ENCODE measurements at places on chromosomes 3 and 15. TPM values are rescaled to one million over a fixed set of nuclear protein-coding genes. Genes with fewer than 3 reads are reported as not detected.

The RBP2 gene
- not detected for total RNA-seq

The MYNN gene
- total RNA-seq = 11.7 TPM

The MAGEL2 gene
- total RNA-seq = not detected

The NMNAT3 gene
- total RNA-seq = 0.60 TPM

The MASP1 gene
- 0.31 TPM for total RNA-seq

The HCLS1 gene
- 68.5 TPM for total RNA-seq

The OR5K2 gene
- total RNA-seq = not detected

The AGBL1 gene
- total RNA-seq = not detected

- H3K4me1 ChIP-seq = peaks cover 9% of the 10 kb centered on the region
- H3K27me3 ChIP-seq = no peaks in the 10 kb centered on the region
- H3K4me3 ChIP-seq = no peak overlapping the region
- no peak overlapping the region for H3K27ac ChIP-seq
- DNase-seq = no peak
Measured at GRCh38 chr15:68812597-68813431, 7.9 kb downstream of the ANP32A start.

GRCh38 chr3:143654906-143655305, 193.4 kb downstream of the SLC9A9 start:
- H3K27me3 ChIP-seq = no peaks in the 10 kb centered on the region
- no peak for DNase-seq
- H3K4me3 ChIP-seq = no peak overlapping the region
- H3K27ac ChIP-seq = no peak overlapping the region
- H3K36me3 ChIP-seq = no peaks in the 10 kb centered on the region

- H3K27me3 ChIP-seq = peaks cover 7% of the 10 kb centered on the region
- H3K27ac ChIP-seq = no peak overlapping the region
- H3K36me3 ChIP-seq = no peaks in the 10 kb centered on the region
- H3K4me3 ChIP-seq = no peak overlapping the region
- no peaks in the 10 kb centered on the region for H3K4me1 ChIP-seq
Measured at GRCh38 chr15:50260969-50261496, 4.5 kb downstream of the HDC start.

GRCh38 chr3:69698728-69699127, 40.5 kb upstream of the MITF start:
- no peaks in the 10 kb centered on the region for H3K27me3 ChIP-seq
- no peaks in the 10 kb centered on the region for H3K36me3 ChIP-seq
- DNase-seq = no peak
- no peak overlapping the region for H3K4me3 ChIP-seq
- no peak overlapping the region for H3K27ac ChIP-seq
- no peaks in the 10 kb centered on the region for H3K4me1 ChIP-seq

- no peaks in the 10 kb centered on the region for H3K36me3 ChIP-seq
- H3K4me1 ChIP-seq = peaks cover 14% of the 10 kb centered on the region
- no peak overlapping the region for H3K27ac ChIP-seq
- H3K4me3 ChIP-seq = no peak overlapping the region
- no peaks in the 10 kb centered on the region for H3K27me3 ChIP-seq
Measured at GRCh38 chr3:8575364-8576104, 69.1 kb downstream of the SSUH2 start.

GRCh38 chr3:173395073-173395411, 2.5 kb upstream of the NLGN1 start:
- no peaks in the 10 kb centered on the region for H3K36me3 ChIP-seq
- H3K4me3 ChIP-seq = peak overlapping the region; percentile 60
- peaks cover 26% of the 10 kb centered on the region for H3K4me1 ChIP-seq
- no peaks in the 10 kb centered on the region for H3K27me3 ChIP-seq
- peak overlapping the region; percentile 97 for H3K27ac ChIP-seq
- DNase-seq = peak; percentile 84

- no peaks in the 10 kb centered on the region for H3K4me1 ChIP-seq
- H3K27ac ChIP-seq = no peak overlapping the region
- no peak overlapping the region for H3K4me3 ChIP-seq
- no peaks in the 10 kb centered on the region for H3K27me3 ChIP-seq
- no peaks in the 10 kb centered on the region for H3K36me3 ChIP-seq
Measured at GRCh38 chr3:143637133-143637532, 211.1 kb downstream of the SLC9A9 start.

GRCh38 chr3:72405943-72406566, 442.2 kb downstream of the SHQ1 start:
- no peak overlapping the region for H3K27ac ChIP-seq
- no peaks in the 10 kb centered on the region for H3K36me3 ChIP-seq
- H3K4me1 ChIP-seq = no peaks in the 10 kb centered on the region
- no peaks in the 10 kb centered on the region for H3K27me3 ChIP-seq

DNA sequence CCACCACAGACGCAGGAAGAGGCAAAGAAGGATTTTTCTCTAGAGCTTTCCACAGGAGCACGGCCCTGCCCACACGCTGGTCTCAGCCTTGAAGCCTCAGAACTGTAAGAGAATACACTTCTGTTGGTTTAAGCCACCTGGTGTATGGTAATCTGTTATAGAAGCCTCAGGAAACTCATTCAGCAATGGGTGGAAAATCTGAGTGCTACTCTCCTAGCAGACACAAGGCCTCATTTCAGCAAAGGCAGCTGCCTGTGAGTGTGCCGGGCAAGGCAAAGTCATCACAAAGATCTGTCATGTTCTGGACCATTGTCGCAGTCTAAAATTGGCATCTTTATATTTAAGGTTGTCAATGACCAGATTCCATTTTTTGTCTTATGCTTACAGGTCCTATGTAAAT, 31.0 kb downstream of the ATP10A start:
- no peak overlapping the region for H3K4me3 ChIP-seq
- no peak overlapping the region for H3K27ac ChIP-seq
- no peaks in the 10 kb centered on the region for H3K36me3 ChIP-seq
- H3K27me3 ChIP-seq = no peaks in the 10 kb centered on the region

- peak; percentile 37 for DNase-seq
- H3K4me3 ChIP-seq = no peak overlapping the region
- H3K4me1 ChIP-seq = peaks cover 53% of the 10 kb centered on the region
- H3K27ac ChIP-seq = no peak overlapping the region
Measured at GRCh38 chr3:71393093-71393492, 190.4 kb downstream of the FOXP1 start.

- H3K27me3 ChIP-seq = no peaks in the 10 kb centered on the region
- H3K36me3 ChIP-seq = no peaks in the 10 kb centered on the region
- H3K4me1 ChIP-seq = no peaks in the 10 kb centered on the region
Measured at GRCh38 chr15:71506946-71507345, 303.4 kb upstream of the NR2E3 start.

GRCh38 chr15:86399041-86399954, 319.6 kb downstream of the AGBL1 start:
- H3K36me3 ChIP-seq = no peaks in the 10 kb centered on the region
- H3K4me1 ChIP-seq = no peaks in the 10 kb centered on the region
- H3K4me3 ChIP-seq = no peak overlapping the region
- no peaks in the 10 kb centered on the region for H3K27me3 ChIP-seq
- H3K27ac ChIP-seq = no peak overlapping the region

DNA sequence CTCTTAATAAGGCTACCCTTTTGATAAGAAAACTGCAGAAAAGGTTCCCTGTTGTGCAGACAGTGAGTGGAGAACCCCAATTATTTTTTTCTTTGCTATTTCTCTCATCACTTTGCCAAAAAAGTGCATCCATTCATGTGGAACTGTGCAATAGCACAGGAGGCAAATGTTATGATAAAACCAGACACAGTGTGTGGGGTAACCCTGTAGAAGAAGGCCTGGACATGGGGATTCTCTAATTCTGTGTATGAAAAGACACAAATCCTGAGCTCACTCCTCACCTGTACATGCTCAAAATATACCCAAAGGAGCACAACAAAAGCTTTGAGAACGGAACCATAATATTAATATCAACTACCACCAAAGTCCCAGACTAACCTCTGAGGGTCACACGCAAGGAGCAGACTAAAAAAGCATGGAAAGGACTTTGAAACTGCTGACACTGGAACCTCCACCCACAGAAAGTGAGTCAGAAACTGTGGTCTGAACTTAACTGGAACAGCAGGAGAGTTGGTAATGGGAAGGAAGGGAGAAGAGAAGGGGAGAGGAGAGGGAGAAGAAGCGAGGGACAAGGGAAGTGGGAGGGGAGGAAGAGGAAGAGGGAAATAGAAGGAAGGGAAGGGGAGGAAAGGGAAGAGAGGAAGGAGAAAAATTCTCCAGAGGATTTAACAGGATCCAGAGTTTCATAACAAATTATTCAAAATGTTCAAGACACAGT, 299.9 kb downstream of the TBC1D5 start:
- DNase-seq = no peak
- H3K4me3 ChIP-seq = no peak overlapping the region
- no peaks in the 10 kb centered on the region for H3K36me3 ChIP-seq
- no peak overlapping the region for H3K27ac ChIP-seq
- no peaks in the 10 kb centered on the region for H3K4me1 ChIP-seq
- H3K27me3 ChIP-seq = no peaks in the 10 kb centered on the region

DNA sequence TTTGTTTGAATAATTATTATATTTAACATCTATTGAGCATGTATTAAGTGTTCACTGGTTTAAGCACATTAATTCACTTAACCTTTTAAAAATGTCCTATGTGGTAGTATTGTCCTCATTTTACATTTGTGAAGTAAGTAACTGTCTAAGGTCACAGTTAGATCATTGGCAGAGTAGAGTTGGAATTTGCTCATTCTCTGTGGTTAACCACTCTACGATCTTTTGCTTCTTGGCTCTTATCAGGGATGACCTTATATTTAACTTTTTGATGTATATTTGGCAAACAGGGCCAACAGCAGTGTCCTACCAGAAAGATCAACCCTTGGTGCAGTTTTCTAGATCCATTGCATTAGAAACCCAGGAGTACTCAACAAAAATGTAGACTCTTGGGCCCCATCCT, 34.0 kb downstream of the PXK start:
- no peak overlapping the region for H3K4me3 ChIP-seq
- DNase-seq = no peak
- peaks cover 2% of the 10 kb centered on the region for H3K36me3 ChIP-seq

DNA sequence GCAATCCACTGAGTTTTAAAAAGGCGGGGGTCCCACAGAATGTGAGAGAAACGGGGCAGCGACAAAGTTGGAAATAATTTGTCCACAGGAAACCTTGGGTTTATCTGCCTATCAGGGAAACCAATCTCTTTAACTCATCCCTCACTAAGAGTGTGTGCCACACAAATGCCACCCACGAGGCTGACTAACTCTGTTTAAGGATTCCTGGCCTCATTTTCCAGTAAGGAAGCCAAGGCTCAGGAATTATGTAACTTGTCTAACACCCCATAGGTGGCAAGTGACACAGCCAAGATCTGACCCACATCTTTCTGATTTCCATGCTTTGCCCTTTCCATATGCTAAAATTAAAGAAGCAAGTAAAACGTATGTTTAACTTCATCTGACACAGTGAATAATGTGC, 263.2 kb downstream of the CNTN3 start:
- H3K27me3 ChIP-seq = no peaks in the 10 kb centered on the region
- H3K4me3 ChIP-seq = no peak overlapping the region
- DNase-seq = no peak
- H3K27ac ChIP-seq = no peak overlapping the region
- no peaks in the 10 kb centered on the region for H3K36me3 ChIP-seq
- no peaks in the 10 kb centered on the region for H3K4me1 ChIP-seq

DNA sequence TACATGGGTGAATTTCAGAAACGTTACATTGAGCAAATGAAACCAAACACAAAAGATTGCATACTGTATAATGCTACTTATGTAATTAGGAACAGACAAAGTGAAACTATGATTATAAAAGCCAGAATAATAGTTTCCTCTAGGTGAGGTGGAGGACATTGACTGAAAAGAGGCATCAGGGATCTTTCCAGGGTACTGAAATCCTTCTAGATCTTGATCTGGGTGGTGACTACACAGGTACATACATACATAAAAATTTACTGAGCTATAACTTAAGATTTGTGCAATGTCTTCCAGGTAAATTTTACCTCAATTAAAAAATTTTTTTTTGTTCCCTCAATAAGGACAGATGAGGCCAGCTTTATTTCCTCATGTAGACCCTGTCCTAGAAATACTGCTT, 665.6 kb upstream of the UBE2E2 start:
- H3K27me3 ChIP-seq = no peaks in the 10 kb centered on the region
- DNase-seq = no peak
- no peaks in the 10 kb centered on the region for H3K36me3 ChIP-seq
- H3K27ac ChIP-seq = no peak overlapping the region
- H3K4me1 ChIP-seq = no peaks in the 10 kb centered on the region

DNA sequence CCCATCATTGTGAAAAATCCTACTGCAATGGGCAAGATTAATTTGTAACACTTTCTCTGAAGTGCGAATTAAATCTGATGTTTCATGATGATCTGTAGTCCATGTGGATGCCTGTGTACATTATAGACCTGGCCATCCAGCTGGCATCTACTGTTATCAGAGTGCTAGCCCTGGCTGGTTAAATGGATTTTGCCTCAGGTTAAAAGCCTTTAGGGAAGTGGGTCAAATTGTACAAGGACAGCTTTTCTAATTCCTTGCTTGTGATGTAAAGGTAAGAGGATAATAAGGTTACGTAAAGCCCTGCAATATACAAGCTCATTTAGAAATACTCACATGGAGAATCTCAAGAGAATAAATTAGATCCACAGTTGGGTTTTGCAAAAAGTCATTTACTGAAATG, 138.2 kb downstream of the EPHA3 start:
- no peak for DNase-seq
- no peak overlapping the region for H3K4me3 ChIP-seq
- H3K27me3 ChIP-seq = no peaks in the 10 kb centered on the region
- H3K36me3 ChIP-seq = no peaks in the 10 kb centered on the region
- no peaks in the 10 kb centered on the region for H3K4me1 ChIP-seq
- H3K27ac ChIP-seq = no peak overlapping the region

DNA sequence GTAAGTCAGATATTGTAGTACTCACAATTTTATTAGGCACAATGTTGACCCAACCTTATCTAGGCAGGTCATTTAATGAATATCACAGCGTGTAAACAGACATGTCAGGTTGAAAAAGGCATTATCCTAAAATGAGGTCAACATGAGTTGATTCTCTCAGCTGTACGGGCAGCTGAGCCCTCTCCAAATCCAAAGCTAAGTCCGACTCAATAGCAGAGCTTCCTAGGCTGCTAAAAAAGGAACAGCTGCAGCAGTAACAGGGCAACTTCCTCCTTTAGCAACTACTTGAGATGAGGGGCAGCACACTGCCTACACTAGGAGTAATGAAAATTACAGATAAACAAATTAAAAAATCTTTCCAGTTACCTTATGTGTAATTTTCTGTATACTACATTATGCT, 189.2 kb downstream of the CADM2 start:
- no peaks in the 10 kb centered on the region for H3K4me1 ChIP-seq
- DNase-seq = no peak
- H3K36me3 ChIP-seq = no peaks in the 10 kb centered on the region
- no peak overlapping the region for H3K4me3 ChIP-seq
- H3K27me3 ChIP-seq = no peaks in the 10 kb centered on the region

DNA sequence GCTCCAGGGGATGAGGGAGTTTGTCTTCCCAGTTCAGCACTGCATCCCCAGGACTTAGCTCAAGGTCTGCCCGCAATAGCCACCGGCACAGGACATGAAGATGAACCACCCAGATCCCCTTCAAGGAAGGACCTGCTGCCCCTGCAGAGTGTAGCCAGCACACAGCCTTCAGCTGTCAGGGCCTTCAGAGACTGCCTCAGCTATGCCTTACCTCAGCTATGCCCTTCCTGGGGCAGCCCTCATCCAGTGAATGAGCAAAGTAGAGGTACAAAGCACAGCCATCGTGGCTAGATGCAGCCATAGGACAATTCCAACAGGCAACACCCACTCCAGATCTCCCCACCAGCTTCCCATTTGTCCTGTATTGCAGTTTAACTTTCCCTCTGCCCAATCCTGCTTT, 291.2 kb upstream of the STT3B start:
- H3K4me3 ChIP-seq = no peak overlapping the region
- no peaks in the 10 kb centered on the region for H3K4me1 ChIP-seq
- no peaks in the 10 kb centered on the region for H3K36me3 ChIP-seq
- no peak overlapping the region for H3K27ac ChIP-seq
- no peak for DNase-seq

- no peak overlapping the region for H3K27ac ChIP-seq
- peaks cover 3% of the 10 kb centered on the region for H3K27me3 ChIP-seq
- H3K36me3 ChIP-seq = no peaks in the 10 kb centered on the region
- no peaks in the 10 kb centered on the region for H3K4me1 ChIP-seq
- H3K4me3 ChIP-seq = no peak overlapping the region
- no peak for DNase-seq
Measured at GRCh38 chr3:14392231-14392630, 10.2 kb upstream of the SLC6A6 start.

Data from endothelial cell of umbilical vein (primary cell).